ENCODE measurements at places on chromosomes 16 and 17.

DNA sequence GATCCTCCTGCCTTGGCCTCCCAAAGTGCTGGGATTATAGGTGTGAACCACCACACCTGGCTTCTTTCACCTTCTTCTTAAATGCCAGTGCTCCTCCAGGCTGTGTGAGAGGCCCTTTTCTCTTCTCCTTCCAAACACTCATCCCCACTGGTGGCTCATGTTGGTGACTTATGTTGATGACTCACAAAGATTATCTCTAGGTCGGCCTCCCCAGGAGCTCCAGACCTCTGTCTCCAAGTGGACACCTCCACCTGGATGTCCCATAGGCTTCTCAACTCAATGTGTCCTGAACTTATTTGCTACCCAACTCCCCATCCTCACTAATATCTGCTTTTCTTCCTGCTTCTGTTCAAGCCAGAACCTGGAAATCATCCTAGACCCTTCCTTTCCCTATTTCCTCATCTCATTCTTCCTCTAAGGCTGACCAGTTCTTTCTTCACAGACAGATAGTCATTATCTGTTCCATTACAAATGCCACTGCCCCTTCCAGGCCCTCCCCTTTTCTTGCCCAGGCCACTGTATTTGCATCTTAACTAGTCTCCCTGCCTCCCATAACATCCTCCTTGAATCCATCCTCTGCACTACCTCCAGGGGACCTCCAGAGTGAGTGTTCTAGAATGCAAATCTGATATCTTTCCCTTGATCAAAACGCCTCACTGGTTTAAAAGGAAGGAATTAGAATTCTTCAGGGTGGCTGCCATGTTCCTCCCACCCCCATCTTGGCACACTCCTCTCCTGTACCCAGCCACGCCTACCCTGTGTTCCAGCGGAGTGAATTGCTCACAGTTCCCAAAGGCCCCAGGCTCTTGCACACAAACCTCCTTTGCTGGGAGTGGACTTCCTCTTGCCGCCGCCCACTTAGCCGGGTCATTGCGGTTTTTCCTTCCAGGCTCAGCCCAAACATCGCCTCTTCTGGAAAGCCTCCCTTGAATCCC, 34.8 kb upstream of the FBXO47 start:
- DNase-seq = no peak

DNA sequence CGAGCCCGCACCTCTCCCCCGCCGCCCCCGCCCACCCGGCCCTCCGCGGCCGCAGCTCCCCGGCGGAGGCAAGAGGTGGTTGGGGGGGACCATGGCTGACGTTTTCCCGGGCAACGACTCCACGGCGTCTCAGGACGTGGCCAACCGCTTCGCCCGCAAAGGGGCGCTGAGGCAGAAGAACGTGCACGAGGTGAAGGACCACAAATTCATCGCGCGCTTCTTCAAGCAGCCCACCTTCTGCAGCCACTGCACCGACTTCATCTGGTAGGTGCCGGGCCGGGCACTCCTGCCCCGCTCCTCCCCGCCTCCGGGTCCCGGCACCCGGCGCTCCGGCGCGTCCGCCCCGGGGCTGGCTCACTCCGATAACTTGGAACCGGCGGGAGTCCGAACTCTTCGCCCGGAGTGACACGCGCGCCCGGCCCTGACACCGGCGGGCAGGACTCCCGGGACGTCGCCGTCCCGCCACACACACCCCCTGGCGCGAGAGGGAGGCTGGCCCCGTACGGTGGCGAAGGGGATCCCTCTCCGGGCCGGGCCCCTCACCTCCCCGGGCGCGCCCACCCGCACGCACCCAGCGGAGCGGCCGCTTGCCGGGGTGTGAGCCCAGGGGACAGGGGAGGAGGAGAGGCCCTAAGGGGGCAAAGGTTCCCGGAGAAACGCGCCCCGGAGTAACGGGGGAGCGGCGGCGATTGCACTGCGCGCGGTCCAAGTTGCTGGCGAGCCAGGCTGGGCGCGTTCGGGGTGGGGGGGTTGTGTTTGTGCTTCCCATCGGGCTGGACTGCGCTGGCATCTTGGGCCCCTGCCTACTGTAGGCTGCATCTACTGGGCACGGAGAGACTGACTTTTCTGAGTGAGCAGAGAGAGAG, 581 bp downstream of the PRKCA start:
- DNase-seq = peak; percentile 45

DNA sequence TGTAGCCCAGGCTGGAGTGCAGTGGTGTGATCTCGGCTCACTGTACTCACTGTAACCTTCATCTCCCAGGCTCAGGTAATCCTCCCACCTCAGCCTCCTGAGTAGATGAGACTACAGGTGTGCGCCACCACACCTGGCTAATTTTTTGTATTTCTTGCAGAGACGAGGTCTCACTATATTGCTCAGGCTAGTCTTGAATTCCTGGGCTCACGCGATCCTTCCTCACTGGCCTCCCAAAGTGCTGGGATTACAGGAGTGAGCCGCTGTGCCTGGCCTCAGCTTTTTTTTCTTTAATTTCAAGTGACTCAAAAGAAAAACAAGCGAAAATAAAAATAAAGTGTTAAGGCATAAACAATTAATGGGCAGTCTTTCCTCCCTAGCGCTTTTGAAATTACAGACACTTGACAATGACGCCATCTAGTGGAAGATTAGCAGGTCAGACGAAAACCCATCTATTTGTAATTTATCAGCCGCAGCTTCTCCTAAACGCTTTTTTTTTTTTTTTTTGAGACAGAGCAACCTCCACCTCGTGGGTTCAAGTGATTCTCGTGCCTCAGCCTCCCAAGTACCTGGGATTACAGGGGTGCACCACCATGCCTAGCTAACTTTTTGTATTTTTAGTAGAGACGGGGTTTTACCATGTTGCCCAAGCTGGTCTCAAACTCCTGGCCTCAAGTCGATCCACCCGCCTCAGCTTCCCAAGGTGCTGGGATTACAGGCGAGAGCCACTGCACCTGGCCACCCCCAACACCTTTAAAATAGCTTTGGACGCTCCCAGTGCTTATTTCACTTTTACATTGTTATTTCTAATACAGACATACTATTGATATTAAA, 28.1 kb upstream of the PECAM1 start:
- no peak for DNase-seq

- no peak for DNase-seq
Observed at GRCh38 chr17:65811043-65811442, 249.6 kb upstream of the AXIN2 start.

- no peak for DNase-seq
Observed at GRCh38 chr17:57010487-57010886, 32.6 kb downstream of the SCPEP1 start.

GRCh38 chr16:85615014-85615851, 2.1 kb downstream of the GSE1 start:
- DNase-seq = no peak

All from T-helper 22 cell (primary cell).